ENCODE measurements at places on chromosomes 13 and 19.

DNA sequence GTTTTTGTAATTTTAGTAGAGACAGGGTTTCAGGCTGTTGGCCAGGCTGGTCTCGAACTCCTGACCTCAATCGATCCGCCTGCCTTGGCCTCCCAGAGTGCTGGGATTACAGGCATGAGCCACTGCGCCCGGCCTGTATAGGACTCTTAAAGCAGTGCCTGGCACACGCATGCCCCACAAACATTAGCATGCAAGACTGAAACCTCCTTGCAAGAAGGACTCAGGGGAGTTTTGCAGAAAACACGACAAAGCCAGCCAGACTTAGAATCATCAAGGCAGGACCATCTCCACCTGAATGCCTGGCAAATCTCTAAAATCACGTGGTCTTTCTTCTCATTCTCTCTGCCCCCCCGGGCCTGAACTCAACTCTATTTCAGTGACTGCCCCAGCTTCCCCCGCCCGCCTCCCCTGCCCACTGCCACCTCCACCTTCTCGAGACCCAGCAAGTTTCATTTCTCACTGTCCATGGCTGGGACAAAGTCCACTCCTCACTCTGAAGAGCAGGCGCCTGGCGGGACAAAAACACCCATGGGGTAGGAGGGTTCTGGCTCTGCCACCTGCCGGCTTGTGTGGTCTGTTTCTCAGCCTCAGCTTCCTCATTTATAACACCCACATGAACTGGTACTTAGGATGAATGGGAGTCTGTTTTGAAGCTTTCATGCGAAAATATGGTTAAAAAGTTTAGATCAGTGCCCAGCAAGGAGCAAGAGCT is 2.4 kb downstream of the TICAM1 start:
- DNase-seq: peak; percentile 34

DNA sequence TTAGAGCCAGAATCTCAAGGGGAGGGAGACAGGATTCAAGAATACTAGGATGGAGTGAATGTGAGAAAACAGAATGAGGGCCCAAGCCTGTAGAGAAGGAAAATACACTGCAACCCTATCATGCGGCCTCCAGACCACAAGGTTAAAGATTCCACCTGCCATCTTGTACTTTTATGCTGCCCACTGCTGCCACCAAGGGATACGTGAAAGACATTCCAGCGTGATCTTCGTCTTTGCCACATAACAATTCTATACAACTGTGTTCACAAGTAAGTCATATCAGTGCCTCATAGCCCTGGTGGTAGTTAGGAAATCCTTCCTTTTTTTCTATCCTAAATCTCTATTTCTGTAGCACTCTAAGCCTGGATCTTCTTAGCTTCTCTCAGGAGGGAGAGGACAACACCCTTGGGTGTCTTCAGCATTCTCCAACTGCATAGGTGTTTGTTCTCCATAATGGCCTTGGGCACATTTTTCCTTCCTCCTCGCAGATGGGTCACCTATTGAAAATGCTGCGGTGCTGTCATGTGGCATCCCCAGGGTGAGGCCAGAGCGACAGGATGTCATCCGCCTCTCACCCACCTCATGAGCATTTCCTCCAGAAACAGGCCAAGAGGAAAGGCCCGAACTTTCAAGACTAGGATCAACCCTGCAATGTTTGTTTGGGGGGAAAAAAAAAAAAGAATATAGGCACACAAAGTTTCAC is 13.6 kb downstream of the TPT1 start:
- DNase-seq: no peak

GRCh38 chr19:17266026-17266425 is 1.2 kb upstream of the BABAM1 start:
- no peak for DNase-seq

DNA sequence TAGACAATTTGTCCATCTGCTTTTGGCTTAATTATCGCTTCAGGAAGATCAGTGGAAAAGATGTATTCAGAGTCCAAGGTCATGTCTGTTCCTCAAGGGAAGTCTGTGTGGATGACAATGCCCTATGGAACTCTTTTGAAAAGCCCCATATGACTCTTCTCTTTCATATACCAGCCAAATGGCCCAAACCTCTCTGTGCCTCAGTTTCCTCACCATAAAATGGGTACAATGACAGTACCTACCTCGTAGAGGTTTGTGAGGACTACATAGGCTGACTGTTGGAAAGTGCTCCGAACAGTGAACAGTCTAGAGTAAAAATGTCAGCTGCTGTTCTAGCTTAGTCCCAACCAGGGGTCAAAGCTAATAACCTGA is 104.6 kb downstream of the COL4A2 start:
- DNase-seq: no peak

DNA sequence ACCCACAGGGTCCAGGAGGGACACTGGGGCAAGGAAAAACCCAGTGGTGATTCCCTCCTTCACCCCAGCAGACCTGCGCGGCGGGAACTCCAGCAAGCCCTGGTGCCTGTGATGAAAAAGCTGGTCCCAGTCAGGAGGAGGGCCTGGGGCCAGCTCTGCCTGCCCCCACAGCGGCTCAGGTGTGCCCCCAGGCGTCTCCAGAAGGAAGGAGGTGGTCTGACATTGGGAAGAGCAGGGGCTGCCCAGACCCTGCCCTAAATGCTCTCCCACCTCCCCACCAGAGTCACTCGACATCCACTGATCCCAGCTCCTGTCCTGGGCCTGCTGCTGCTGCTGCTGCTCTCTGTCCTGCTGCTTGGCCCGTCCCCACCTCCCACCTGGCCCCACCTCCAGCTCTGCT is 6.2 kb downstream of the PTH2 start:
- no peak for DNase-seq

- DNase-seq: no peak
These were observed 579 bp downstream of the CPT1C start for GRCh38 chr19:49691243-49692146.

DNA sequence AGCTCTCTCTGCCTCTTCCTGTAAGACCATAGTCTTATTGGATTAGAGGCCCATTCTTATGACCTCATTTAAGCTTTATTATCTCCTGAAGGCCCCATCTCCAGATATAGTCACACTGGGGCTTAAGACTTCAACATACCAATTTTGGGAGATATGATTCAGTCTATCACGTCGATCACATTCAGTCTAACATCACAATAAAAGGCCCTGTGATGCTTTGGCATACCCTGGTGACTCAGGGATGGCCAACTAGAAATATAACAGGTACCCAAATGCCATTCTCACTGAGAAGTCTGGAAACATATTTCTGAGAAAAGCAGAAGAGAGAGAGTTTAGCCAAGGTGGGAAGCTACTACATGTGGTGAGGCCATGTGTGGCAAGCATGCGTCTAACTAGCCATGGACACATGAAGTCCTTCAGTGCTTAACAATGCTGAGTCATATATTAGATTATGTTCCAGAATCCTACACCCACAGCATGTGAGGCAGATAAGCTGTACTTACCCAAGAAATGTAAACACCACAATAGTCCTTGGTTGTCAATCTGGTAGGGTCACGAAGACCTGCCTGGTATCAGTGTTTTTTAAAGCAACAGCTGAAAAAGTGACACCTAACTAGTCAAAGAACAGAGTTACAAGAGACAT is 485.1 kb downstream of the FOXO1 start:
- DNase-seq: peak; percentile 80

GRCh38 chr13:23352161-23352560 is 81.3 kb downstream of the SACS start:
- no peak for DNase-seq

GRCh38 chr13:36163809-36164308 is 32.7 kb upstream of the DCLK1 start:
- no peak for DNase-seq

- DNase-seq: peak; percentile 60
These were observed 48.0 kb upstream of the ADGRE5 start for GRCh38 chr19:14333101-14333871.

DNA sequence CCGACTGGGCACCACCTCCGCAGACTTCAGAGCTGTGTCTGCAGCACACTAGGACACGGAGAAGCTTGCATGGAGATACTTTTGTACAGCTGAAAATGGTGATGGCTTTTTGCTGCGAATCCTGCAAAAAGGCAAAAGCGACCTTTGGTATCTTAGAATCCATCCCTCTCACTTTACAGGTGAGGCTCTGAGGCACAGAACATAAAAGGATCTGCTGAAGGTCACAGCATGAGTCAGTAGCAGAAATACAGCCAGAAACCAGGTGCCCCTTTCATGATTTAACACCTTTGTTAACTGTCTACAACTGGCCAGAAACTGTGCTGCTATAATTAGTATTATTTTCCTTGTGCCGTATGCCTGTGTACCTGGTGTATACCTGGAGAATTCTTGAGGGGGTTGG is 48.3 kb downstream of the EFNB2 start:
- no peak for DNase-seq

GRCh38 chr13:38819053-38819452 is 132.2 kb downstream of the FREM2 start:
- DNase-seq: no peak

- DNase-seq: no peak
These were observed 16.0 kb downstream of the CRTC1 start for GRCh38 chr19:18699403-18700054.

- peak; percentile 53 for DNase-seq
These were observed 20.4 kb downstream of the MISP start for GRCh38 chr19:771332-771785.

GRCh38 chr19:28820289-28820688 is 392.7 kb downstream of the UQCRFS1 start:
- no peak for DNase-seq

DNA sequence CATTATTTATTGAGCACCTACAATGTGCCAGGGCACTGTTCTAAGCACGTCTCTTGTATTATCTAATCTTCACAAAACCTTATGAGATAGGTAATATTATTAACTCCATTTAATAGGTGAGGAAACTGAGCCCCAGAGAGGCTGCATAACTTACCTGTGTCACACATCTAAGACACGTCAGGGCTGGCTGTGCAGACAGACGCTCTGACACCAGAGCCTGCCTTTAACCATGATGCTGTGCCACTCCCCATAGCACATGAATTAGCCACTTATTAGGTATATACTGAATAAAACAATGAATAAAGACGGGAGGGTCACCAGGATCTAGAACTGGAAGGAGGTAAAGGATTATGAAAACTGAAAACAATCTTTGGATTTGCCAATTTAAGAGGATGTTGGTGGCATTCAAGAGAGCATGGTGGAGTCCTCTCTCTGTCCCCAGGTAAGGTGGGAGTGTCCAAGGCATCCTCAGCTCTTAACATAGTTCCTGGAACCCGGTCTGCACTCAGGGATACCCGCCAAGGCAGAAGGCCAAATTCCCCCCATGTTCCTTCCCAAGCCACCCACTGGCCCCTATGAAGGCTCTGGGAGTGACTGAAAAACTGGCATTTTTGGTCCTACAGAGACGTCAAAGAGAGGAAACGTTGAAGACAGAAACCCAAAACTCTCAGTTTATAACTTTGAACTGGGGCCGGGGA is 479.7 kb downstream of the FOXO1 start:
- no peak for DNase-seq

GRCh38 chr19:18205200-18205892 is 1.5 kb upstream of the RAB3A start:
- DNase-seq: no peak

DNA sequence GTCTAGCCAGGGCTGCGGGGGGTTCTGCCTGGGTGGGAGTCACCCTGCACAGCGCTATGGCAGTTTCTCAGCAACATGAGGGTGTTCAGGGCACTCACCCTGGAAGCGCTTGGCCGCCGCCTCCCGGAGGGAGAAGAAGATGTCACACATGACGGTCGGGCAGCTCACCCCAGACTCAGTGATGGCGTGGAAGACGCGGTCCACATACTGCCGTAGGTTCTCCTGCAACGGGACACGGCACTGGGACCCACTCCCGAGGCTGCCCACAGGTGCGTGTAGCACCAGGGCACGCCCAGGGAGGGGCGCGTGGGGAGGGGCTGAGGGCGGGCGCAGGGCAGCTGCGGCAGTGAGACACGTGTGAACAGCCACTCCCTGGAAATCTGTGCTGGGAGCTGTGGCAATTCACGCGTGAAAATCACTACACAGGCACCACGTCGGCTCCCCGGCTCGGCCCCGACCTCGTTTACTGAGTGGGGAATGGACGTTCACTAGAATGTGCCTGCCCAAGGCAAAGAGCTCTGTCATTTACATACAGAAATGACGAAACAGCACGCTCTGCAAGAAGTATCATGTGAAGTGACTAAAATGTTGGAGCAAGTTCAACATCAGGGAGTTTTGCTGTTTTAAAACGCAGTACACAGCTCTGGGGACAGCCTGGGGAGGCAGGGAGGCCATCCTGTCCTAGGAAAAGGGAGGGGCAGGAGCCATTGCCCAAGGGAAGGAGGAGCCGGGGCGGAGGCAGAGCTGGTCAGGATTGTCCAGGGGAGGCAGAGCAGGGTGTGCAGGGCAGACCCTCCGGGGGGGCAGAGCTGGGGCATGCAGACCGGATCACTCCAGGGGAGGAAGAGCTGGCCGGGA is 41.5 kb upstream of the C13orf46 start:
- DNase-seq: no peak

- DNase-seq: no peak
These were observed 435.1 kb downstream of the FOXO1 start for GRCh38 chr13:40231311-40231710.

- DNase-seq: no peak
These were observed 213.7 kb downstream of the ZIC5 start for GRCh38 chr13:99757756-99758459.

DNA sequence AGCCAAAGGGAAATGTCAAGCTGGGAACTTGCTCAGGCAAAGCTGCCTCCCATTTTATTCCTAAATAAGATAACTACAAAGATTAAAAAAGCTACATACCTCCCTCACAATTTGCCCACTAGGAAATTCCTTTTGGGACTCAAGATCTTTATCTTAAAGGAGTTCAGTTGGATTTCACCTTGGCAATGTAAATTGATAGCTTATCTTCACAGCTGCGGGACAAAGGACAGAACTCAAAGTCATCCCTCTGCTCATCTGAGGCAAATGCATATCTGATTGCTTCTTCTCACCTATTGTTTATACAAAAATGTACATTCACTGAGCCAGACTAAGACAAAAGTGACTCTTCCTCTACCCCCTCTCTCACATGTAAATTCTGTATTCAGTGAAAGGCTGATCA is 47.8 kb downstream of the FGF14 start:
- DNase-seq: no peak

GRCh38 chr19:29268103-29268502 is 55.2 kb upstream of the UQCRFS1 start:
- no peak for DNase-seq

GRCh38 chr13:27005556-27005955 is 166.1 kb downstream of the USP12 start:
- no peak for DNase-seq

GRCh38 chr19:35153701-35154524 is 622 bp upstream of the FXYD5 start:
- DNase-seq: peak; percentile 66

GRCh38 chr19:19566306-19566705 is 28.2 kb downstream of the CILP2 start:
- no peak for DNase-seq

- DNase-seq: no peak
These were observed 187.6 kb upstream of the RNF113B start for GRCh38 chr13:98364647-98365046.

- no peak for DNase-seq
These were observed 16.3 kb upstream of the DOCK6 start for GRCh38 chr19:11278670-11279069.

- no peak for DNase-seq
These were observed 366.8 kb downstream of the SLITRK1 start for GRCh38 chr13:83515268-83516015.

Measured in HuH-7 (cell line).